ENCODE measurements at places on chromosomes 7 and 10. TPM values are rescaled to one million over a fixed set of nuclear protein-coding genes. Genes with fewer than 3 reads are reported as not detected.

GRCh38 chr7:96238976-96239766 lies 82.7 kb downstream of the SLC25A13 start:
- DNase-seq: no peak

DNA sequence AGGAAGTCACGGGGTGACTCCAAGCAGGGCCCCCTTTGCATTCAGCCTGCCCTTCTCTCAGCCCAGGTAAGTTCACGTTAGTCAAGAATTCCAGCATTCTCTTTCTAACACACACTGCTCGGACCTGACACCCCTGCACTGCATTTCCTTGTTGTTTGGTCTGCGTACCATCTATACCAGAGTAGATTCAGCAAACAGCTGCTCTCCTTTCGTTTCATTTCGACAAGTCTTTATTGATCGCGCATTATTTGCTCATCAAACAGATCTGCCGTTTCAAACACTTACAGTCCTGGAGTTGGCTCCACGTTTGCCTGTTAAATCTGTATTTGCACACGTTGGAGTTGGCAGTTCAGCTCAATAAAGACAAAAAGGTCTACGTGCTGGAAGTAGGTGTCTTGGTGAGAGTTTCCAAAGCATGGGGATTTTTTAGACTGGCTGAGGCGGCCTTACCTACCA lies 495.1 kb downstream of the RPS24 start:
- no peak for DNase-seq

DNA sequence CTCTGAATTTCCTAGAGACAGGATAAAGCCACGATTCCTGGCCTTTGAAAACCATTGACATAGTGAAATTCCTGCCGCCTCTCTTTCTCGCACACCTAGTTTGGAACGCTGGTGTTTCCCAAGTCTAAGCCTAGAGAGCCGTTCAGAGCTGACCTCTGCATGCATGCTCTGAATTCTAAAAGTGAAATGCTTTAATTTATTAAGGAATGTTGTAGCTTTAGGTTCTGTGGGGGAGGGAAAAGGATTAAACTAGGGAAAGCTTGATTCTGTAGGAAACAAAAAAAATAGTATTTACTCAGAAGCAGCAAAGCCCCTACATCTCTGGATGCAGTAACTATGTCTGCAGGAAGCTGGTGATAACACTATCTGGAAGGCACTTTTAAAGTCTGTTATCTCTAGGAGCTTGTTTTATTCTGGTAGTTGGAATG lies 27.3 kb downstream of the PFKP start:
- no peak for DNase-seq

Gene FGL2
- polyA plus RNA-seq: 3.2 TPM

Gene TSPAN12
- 25.8 TPM for polyA plus RNA-seq

Gene SOSTDC1
- 5.9 TPM for polyA plus RNA-seq

All from stomach (tissue), 19 donors.